ENCODE measurements at places on chromosomes 7 and 10.
A peak's percentile ranks its signal among the peaks of the same experiment; 100 is the strongest.

- peak; percentile 81 for DNase-seq
These were observed 40.1 kb downstream of the LYZL1 start for GRCh38 chr10:29328983-29329382.

DNA sequence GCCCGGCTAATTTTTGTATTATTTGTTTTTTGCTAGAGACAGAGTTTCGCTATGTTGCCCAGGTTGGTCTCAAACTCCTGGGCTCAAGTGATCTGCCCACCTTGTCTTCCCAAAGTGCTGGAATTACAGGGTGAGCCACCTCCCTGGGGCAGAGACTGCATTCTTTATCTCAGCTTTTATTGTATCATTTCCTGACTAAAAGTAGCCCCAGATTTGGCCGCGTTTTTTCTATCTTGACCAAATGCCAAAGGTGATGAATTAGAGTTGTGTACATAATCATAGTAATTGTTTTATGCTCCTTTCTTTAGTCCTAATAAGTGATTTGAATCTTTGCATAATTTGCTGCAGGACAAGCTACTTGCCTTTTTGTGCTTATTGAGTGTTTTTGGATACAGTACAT is 3.1 kb upstream of the SMNDC1 start:
- DNase-seq, result peak; percentile 37

GRCh38 chr10:24969841-24970281 is 17.5 kb upstream of the PRTFDC1 start:
- peak; percentile 32 for DNase-seq

GRCh38 chr7:110801502-110801901 is 289.4 kb upstream of the LRRN3 start:
- no peak for DNase-seq

GRCh38 chr10:130354976-130355795 is 219.0 kb downstream of the GLRX3 start:
- no peak for DNase-seq

DNA sequence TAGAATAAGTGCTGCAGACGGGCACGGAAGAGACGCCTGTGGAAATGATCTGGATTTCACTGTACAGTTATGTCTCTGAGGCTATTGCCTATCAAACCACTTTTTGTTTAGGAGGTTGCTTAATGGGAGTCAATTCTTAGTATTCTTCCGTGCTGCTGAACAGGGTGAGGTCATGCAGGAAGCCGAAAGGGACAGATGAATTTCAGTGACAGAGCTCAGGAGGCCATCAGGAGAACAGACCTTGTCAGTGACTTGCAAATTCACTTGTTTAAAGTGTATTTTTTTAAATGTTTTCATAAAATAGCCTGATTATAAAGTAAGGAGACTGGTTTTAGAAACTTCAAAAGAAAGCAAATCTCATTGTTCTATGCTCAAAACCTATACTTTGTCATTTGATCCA is 58.9 kb downstream of the XRCC2 start:
- no peak for DNase-seq

DNA sequence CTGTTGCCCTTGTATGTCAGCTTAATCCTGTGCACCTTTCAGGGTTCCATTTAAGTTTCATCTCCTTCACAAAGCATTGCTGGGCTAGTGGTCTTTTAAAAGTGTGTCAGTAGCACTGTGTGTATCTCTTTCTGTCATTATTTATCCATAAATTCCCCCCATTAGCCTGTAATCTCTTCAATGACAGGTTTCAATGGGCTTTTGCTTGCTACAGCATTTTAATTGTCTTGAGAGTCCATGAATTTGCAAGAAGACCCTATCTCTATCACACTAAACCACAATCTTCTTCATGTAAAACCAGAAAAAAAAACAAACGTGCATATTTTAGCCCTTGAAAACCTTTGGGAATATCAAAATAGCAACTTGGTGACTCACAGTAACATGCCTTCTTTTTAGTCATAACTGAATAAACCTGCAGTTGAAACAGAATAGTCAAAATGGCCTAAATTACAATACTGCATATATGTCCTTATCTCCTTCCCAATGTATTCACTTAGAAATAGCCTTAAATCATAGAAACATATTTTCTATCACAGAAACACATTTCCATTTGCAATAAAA is 118.6 kb downstream of the PON1 start:
- peak; percentile 80 for DNase-seq

GRCh38 chr10:89755374-89755773 is 54.0 kb downstream of the KIF20B start:
- DNase-seq, result no peak

DNA sequence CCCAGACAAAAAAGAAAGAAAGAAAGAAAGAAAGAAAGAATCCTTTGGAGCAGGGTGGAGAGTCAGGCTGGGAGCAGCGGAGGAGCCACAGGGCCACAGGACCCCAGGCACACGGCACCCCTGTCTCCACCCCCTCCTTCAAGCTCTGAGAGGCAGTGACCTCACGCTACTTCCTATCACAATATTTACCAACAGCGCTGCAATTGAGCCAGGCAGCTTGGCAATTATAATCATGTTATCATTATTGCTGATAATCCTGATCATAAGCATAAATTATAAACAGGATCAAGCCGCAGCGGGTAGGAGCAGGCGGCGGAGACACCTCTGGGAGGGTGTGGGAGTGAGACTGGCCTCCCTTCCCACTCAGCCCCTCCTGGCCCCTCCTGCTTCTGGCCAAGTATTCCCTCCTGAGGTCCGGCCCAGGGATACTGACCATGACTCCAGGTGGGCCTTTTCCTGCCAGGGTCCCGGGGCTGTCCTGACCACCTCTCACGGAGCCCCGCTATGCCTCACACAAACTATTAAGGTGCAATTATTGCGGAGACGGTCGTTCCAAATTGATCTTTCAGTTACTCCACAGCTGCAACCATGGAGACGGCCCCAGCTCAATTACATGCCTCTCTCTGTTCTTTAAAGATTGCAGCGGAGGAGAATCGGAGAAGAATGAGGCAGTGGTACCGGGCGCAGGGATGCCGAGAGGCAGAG is 10.0 kb upstream of the GTF2IRD1 start:
- no peak for DNase-seq

DNA sequence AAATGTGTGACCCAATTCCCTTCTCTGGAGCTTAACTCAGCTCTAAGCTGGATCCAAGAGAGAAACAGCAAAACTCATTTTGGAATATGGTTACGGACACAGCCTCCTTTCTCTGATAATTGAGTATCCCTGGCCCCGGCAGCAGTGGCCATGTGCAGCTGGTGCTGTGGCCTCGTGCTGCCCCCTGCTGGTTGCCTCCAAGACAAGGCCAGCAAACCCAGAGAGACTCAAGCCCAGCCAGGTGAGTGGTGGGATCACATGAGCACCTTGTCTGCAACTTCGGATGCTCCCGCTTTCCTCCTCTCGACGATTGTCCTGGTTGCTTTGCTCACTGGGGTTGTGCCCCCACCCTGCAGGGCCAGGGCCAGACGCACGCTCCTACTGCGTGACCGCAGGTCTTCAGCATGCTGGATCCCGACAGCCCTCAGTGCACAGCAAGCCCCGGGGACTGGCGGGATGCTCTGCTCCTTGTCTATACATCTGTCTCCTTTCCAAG is 19.4 kb downstream of the SFTPD start:
- DNase-seq, result peak; percentile 71
